CD8-positive, alpha-beta T cell (primary cell): ENCODE measurements at places on chromosomes 11 and 22.

DNA sequence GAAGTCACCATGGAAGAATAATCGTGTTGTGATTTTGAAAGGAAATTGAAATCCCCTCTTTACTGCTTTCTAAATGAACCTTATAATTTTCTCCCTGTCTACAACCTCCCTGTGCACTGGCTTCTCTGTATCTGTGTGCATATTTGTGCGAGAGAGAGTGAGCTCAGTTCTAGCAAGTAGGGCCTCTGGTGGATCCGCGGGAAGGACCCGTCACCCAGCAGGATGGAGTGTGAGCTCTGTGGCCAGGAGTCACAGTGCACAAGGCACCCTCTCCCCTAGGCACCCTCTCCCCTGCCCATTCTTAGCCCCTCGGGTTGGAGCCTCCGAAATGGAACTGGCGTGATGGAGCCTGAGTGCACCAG is 109.0 kb downstream of the TRIM29 start:
- DNase-seq: no peak

- no peak for DNase-seq
These were observed 106.0 kb upstream of the TIMP3 start for GRCh38 chr22:32695451-32695891.

DNA sequence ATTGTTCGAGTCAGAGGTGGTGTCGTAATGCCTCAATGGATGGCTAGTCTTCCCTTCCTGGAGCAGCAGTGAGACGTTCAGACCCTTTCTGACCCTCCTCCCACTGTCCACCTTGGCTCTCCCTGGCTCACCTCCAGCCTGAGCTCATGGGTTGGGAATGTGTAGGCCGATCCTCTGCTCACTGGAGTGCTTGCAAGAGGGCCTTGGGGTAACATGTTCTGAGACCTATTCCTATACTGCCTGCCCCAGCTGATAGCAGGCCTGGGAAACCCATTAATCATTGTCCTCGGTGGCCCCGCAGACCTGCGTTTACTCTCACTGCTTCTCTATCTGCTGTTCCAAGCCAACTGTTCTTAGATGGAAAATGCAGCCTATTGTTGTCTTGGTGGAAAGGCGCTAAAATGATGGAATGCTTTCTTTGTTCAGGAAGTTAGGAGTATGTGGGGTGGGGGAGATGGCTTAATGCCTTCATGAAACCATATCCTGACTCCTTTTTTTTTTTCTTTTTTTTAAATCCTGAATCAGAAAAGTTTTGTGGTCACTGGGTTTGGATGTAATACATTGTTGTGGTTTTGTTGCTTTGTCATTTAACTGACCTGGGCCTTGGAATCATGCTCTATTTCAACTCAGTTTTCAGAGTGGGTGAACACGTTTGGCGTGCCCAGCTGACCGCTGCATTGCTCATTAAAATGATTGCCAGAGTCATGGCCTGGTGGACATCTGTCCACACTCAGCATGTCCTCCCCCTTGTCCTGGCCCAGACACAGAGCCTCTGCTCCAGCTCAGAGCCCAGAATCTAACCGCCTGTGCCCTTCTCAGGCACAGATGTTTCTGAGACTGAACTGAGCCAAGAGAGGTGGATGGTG is 72.5 kb downstream of the MICAL2 start:
- DNase-seq: no peak

DNA sequence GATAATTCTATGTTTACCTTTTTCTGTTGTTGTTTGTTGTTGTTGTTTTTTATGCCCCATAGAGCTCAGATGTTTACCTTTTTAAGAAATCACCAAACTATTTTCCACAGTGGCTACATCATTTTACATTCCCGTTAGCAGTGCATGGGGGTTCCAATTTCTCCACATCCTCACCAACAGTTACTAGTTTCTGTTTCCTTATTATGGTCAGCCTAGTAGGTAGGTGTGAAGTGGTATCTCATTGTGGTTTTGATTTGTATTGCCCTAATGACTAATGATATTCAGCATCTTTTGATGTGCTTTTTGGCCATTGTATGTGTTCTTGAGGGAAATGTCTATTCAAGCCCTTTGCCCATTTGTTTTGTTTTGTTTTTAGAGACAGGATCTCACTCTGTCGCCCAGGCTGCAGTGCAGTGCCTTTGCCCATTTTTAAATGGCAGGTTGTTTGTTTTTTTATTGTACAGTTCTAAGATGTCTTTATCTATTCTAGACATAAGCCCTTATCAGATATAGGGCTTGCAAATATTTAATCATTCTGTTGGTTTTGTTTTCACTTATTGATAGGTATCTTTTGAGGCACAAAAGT is 27.5 kb downstream of the CHEK2 start:
- no peak for DNase-seq

GRCh38 chr11:45146072-45147016 is at the start of gene PRDM11:
PRDM11 (plus strand) TSS chr11:45146639; CDS start chr11:45181767, 35,128 bp downstream.
- DNase-seq: peak; percentile 21

DNA sequence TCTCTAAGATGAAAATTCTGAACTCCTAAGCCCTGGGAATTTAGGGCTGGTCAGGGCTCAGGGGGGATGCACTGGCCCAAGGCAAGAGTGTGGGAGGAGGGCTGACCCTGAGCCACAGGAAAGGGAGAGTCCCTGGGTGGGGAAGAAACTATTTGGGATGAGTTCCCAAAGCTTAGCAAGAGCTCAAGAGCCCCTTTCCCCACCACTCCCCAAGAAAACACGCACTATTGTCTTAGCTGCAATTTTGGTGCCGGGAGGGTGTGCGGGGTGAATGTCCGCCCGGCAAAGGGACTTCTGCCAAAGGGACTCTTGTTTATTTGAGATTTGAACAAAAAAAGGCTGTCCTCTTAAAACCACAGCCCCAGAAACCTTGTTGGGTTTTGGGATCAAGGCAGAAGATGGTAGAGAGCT is 37.0 kb downstream of the KIAA1671 start:
- no peak for DNase-seq

DNA sequence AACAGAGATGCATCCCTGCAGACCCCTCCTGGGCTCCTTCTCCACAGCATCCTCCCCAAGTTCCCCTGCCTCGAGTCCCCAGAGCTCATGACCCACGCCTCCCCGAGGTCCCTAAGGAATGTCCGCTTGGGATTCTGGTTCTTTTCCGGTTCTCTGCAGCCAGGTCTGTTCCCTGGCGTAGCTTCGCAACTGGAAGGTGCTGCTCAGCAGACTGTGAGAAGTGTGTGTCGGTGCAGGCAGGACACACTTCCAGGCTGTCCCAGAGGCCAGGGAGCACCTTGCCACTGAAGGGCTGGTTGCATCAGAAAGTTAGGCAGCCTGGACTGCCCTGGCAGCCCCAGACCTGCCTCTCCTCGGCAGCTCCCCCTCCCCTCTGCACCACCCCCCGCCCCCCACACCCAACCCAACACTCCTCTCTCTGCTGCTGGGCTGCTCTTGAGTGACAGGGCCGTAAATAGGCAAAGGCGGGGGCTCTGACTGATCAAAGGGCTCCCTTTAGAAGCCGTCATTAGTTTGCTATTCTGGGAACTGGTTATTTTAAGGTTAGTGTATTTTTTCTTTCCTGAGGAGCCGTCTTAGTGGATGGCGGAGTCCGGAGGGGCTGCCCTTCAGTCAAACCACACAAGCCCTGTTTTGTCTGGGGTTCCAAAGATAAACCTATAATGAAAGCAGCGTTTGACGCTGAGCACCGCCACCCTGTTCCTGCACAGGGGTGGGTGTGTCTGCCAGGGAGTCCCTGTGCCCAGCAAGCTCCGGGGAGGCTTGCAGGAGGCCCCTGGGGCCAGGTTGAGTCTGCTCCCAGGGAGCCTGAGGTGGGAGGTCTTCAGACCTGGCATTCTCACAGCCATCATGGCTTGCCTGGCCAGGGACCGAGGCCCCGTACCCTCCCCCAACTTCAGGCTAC is 88.6 kb upstream of the KCNQ1OT1 start:
- no peak for DNase-seq

DNA sequence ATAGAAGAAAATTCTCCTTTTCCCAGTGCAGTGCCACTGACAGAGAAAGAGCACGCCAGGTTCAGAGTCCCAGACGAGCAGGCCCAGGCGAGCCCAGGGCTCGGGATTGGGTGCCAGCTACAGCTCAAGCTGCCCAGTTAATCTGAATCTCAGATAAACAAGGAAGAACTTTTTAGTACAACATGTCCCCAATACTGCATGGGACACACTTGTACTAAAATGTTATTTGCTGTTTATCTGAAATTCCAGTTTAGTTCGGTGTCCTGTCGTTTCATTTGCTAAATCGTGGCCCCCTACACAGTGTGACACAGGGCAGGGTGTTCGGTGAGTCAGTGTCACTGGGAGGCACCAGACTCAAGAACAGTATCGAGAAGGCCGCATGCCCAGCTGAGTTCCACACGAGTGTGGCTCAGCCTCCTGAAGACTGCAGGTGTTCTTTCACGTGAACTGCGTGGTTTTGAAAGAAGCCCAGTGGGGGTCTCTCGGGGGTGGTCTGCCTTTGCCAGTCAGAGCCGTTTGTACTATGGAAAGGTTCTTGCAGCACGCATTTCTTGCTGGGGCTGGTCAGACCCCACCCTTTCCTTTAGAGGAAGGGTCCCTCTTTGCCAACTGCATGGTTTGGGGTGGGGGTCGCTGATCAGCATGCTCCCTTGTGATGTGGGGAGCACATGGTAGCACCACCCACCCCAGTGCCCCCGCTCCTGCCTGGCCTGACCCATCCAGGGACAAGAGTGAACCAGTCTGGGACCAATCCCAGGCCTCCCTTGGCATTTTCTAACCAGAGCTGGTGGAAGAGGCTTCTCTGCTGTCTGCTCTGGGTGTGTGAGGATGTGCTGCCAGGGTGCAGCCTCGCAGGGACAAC is 115.6 kb upstream of the B3GAT1 start:
- DNase-seq: no peak

DNA sequence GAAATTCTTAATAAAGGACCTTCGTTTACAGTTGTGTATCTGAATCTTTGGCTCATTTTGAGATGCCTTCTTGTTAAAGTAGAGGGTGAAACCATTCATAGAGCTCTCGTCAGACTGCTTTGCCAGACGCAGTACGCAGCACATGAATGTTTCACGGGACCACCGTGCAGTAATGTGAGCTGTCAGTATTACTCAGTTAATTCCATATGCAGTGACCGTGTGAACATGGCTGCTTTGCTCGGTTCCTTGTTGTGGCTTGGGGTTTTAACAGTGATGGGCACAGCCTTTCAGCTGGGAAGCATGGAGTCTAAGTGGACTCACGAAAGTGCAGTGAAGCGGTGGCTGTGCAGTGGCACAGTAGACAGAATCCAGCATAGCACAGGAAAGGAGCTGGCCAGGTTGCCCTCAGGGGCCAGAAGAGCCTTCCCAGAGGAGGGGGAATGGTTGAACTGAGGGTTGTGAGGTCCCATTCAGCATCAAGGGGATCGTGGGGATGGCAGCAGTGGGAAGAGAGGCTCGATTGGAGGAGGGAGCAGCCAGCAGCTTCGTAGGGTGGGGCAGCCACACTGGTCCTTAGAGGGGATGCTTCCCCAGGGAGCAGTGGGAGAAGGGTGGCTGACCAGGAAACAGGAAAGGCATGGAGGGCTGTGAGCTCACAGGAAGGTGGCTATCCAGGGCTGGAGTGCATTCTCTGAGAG is 31.4 kb downstream of the PPFIA1 start:
- no peak for DNase-seq

GRCh38 chr22:46366801-46367706 is 31.5 kb downstream of the TRMU start:
- DNase-seq: no peak

DNA sequence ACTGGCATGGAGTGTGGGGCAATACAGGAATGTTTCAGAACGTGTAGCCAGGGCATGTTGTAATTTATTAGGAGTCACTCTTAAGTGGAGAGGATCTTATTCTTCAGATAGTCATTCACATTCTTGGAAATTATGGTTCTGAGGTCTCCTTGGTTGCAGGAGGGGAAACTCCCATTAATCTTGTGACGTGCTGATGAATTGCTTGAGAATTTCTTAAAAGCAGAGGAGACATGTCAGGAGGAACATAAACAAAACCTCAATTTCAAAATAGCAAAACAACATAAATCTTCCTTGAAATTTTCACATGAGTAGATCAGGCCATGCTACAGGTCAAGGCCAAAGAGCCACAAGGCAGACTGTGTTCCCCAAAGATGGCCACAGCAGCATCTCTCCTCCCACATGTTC is 50.4 kb downstream of the ADM start:
- DNase-seq: no peak

- no peak for DNase-seq
These were observed 185.8 kb upstream of the C11orf87 start for GRCh38 chr11:109236188-109236587.

GRCh38 chr22:19454156-19454555 is 6.6 kb upstream of the C22orf39 start:
- DNase-seq: no peak

DNA sequence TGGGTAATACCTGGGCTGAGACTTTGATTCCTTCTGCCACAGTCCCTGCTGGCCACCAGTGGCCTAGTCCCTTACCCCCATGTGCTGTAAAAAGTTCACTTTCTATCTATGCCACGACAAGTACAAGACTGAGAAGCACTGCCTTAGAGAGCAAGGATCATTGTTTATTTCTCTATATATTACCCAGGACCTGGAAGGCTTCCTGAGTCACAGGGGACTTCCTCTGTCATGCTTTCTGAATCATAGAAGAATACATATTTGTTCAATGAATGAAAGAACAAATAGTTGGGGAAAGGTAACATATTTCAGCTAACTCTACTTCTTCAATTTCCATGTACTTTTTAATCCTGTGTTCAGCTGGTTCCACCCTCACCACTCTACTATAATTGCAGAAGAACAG is 5.5 kb upstream of the SYT9 start:
- no peak for DNase-seq

- no peak for DNase-seq
These were observed 45.9 kb downstream of the SLC1A2 start for GRCh38 chr11:35373284-35373933.

DNA sequence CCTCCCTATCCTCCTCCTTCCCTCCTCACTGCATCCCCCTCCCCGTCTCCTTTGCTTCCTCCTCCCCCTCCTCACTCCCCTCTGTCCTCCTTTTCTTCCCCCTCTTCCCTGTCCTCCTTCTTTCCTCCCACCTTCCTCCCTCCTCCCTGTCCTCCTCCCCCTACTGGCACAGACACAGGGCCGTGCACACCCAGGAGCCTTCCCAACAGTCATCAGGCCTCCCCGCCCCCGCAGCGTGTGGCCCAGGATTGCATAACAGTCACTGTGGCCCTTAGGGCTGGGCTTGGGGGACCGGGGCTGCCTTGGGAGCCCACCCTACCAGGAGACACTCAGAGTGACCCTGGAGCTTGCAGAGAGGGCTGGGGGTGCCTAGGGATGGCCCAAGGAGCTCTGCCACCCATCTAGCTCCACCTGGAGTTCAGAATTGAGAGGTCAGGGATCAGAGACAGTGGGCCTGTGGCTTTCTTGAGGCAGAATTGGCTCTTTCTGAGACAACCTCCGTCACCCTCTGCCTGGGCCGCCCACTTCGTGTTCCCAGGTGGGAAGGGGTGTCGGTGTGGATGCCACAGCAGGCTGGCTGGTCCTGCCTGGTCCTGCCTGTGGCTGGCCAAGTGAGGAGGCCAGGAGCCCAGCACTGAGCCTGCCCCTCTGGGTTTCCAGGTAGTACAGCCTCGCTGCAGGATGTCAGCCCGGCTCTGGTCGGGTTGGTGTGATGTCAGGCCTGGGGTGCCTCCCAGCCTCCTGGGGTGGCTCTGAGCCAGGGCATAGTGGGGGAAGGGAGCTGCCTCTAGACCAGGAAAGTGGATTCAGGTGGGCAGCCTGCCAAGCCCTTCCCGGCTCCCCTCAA is 1.6 kb downstream of the SPI1 start:
- DNase-seq: no peak

- DNase-seq: no peak
These were observed 25.1 kb upstream of the FJX1 start for GRCh38 chr11:35593143-35593542.
